Renal cortical epithelial cell (primary cell): ENCODE measurements at places on chromosomes 13 and 19. TPM values are rescaled to one million over a fixed set of nuclear protein-coding genes. Genes with fewer than 3 reads are reported as not detected.

GRCh38 chr13:44309794-44310757 lies 63.5 kb upstream of the SERP2 start:
- no peak for DNase-seq

DNA sequence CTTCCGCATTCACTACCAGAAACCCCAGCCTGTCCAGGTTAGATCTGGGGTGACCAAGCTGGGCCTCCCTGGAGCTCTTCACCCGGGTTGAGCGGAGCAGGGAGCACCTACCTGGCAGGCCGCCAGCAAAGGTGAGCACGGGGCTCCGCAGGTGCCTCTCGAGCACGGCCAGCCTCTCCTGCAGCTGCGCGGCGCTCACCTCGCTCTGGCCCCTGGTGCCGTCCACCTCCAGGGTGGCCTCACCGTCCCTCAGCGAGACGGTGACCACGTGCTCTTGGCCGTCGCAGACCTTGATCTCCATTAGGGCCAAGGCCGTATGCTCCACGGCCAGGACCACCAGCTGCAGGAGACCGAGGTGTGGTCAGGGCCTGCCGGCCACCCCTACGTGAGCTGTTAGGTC lies 42.0 kb downstream of the GAS6 start:
- no peak for DNase-seq

DNA sequence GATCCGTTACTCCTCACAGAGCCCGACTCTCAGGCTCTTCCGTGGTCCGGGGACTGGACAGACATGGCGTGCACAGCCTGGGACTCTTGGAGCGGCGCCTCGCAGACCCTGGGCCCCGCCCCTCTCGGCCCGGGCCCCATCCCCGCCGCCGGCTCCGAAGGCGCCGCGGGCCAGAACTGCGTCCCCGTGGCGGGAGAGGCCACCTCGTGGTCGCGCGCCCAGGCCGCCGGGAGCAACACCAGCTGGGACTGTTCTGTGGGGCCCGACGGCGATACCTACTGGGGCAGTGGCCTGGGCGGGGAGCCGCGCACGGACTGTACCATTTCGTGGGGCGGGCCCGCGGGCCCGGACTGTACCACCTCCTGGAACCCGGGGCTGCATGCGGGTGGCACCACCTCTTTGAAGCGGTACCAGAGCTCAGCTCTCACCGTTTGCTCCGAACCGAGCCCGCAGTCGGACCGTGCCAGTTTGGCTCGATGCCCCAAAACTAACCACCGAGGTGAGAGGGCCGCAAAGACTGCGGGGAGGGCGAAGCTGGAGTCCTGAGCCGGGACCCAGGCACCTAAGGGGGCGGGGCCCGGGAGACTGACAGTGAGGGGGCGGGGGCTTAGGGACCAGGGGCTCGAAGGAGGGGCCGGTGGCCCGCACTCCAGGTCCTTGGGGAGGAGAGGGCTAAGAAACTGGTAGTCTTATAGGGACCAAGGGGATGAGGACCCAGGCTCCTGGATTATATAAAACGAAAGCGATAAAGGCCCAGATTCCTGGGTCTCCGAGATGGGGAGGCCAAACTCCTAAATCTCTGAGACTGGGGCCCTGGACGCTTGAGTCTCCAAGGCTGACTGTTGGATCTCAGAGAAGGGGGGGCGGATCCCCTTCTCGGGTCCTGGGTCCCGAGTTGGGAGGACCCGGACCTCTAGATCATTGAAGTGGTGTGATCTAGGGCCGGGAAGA lies 2.0 kb downstream of the ETV2 start:
- peak; percentile 38 for DNase-seq

DNA sequence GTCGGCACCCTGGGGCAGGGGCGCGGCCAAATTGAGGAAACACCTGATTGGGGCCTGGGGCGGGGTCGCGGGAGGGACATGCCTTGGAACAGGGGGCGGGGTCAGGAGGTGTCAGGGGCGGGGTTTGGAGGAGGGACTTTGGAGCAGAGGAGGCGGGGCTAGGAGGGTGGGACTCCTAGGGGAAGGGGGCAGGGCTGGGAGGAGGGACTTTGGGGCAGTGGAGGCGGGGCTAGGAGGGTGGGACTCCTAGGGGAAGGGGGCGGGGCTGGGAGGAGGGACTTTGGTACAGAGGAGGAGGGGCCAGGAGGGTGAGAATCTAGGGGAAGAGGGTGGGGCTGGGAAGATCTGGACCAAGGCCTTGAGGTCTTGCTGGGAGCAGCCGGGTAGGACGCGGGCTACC lies 21.9 kb downstream of the GRIN2D start:
- DNase-seq, result peak; percentile 72

DNA sequence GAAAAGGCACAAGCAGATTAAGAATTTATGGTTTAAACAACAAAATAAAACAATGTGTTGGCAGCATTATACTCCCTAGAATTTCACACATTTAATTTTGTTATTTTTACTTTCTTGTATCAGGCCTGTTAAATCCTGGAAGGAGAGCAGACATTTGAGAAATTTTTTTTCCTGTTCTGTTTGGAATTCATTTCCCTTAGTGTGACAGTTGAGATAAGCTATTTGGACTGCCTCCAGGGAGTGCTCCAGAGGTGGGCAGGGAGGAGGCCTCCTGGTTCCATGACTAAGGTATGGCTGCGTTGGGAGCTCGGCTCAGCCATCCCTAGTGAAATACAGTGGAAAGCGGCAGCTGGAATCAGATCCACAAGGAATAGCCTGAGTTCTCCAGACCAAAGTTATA lies 185.7 kb downstream of the KCNRG start:
- DNase-seq, result no peak

DNA sequence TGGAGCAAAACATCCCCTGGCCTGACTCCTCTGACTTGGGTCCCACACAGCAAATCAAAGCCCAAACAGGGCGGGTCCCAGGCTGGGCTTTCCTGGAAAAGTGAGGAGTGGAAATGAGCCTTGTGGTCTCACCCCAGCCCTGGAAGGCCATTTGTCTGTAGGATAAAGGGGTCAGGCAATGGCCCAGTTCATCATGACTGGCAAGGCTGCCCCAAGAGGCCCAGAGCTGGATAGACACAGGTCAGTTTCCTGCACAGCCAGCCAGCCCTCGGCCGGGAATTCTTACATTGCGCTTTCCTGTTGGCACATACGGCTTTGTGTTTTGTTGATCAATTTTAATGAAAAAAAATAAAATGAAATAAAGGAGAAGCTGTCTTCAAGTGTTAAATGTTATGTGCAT lies 174.3 kb downstream of the TSHZ3 start:
- DNase-seq, result no peak

DNA sequence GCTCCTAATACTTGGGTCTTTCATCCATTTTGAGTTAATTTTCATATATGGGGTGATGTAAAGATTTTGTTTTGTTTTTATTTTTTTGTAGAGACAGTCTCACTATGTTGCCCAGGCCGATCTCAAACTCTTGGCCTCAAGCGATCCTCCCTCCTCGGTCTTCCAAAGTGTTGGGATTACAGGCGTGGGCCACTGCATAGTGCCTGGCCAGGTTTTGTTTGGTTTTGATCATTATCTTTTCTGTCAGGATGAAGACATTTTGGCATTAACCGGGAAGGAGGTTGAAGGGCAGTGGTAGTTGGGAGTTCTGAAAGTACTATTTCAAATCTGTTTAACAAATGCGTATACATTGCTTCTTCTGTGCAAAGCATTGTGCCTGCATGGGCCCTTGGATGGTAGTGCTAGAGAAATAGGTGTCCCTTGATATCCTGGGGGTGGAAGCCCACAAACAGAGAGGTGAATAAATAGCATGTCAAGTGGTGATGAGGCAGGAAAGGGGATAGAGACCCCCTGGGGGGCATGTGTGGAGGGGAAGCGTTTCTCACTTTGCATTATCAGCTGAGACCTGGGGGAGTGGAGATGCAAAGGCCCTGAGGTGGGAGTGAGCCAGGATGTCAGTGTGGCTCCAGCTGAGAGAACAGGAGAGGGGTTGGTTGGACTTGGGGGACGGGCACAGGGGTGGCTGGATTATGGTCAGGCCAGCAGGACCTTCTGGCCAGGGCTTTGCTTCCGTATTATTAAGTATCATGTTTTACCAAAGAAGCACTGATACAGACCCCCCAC lies 41.4 kb downstream of the GATAD2A start:
- DNase-seq, result no peak

- no peak for DNase-seq
Measured at GRCh38 chr13:75656425-75656989, 20.4 kb downstream of the LMO7 start.

DNA sequence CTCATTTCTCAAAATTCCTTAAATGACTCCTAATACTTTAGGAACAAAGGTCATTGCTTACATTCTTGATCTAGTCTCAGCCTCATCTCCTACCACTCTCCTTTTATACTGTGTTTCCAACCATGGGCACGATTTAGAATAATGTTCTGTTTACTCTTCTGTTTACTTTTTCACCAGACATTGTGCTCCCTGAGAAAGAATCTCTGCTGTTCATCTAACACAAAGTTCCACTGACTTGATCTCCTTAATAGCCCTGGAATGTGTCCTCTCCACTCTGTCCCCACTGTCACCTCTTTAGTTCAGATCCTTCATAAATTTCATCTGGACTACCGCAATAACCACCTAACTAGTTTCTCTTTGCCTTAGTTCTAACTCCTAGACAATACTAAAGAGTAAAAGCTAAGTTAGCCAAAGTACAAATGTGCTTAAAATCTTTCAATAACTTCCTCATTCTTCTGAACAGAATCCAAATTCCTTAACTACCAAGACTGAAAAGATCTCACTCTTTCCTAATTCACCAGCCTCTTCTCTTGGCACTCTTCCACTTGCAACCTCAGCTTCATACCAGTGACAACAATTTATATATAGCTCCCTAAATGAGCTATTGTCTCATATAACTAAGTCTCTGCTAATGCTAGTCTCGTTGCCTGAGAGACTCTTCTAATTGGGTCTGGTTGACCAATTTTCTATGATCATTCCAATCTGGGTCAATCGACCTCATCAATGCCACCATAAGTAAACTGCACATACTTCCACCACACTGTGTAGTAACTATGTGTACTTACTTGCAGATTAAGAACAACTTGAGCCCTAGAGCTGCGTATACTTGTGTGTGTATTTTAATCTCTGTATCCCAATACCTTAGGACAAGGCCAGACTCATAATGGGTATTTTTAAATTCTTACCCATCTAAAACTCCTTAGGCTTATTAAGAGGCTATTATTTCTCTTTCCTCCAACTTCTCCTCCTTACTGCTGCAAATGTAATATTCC lies 179.9 kb downstream of the VWA8 start:
- peak; percentile 88 for DNase-seq

Gene CGB7
- 0.25 and 0.35 TPM in 2 replicates for total RNA-seq

Gene ZNF546
- 0.52 and 5.7 TPM in 2 replicates for total RNA-seq

Gene SOX1
- not detected in 2 replicates for total RNA-seq
